ENCODE measurements at places on chromosomes 5 and 9. TPM values are rescaled to one million over a fixed set of nuclear protein-coding genes. Genes with fewer than 3 reads are reported as not detected.

- DNase-seq: no peak
Observed at GRCh38 chr5:68458416-68459021, 243.0 kb downstream of the PIK3R1 start.

DNA sequence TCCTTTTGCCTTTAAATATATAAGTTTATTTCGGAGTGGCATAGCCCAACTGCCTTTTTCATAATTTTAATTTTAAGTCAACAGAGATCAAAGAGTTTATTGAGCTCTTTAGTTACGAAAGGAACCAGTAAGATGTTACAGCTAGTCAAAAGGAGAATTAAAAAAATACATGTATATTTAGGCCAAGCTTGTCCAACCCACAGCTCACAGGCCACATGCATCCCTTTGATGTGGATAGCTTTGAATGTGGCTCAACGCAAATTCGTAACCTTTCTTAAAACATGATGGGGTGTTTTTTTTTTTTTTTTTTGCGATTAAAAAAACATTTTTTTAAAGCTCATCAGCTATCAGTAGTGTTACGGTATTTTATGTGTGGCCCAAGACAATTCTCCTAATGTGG, 50.2 kb upstream of the IL31RA start:
- no peak for DNase-seq

- no peak for DNase-seq
Observed at GRCh38 chr9:117123729-117124128, 291.1 kb downstream of the ASTN2 start.

Gene ZDHHC11B
- total RNA-seq: 5.3 TPM

Gene SPINK7
- total RNA-seq: not detected
